Esophagus mucosa (tissue), 1 donor: ENCODE measurements at places on chromosomes 6 and 20.

- no peak for ATAC-seq
Measured at GRCh38 chr6:131954059-131954774, 3.0 kb upstream of the CCN2 start.

DNA sequence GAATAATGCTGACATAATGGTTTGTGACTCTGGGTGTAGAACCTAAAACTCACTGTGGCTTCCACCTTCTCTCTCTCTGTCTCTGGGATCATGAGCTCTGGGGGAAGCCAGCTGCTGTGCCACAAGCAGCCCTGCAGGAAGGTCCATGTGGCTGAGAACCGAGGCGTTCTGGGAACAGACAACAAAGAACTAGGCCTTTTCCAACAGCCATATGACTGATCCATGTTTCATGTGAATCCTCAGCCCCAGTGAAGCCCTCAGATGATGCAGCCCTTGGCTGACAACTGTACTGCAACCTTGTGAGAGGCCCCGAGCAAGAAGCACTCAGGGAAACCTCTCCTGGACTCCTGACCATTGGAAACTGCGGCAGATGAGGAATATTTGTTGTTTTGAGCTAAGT, 56.6 kb downstream of the HLA-G start:
- no peak for ATAC-seq

DNA sequence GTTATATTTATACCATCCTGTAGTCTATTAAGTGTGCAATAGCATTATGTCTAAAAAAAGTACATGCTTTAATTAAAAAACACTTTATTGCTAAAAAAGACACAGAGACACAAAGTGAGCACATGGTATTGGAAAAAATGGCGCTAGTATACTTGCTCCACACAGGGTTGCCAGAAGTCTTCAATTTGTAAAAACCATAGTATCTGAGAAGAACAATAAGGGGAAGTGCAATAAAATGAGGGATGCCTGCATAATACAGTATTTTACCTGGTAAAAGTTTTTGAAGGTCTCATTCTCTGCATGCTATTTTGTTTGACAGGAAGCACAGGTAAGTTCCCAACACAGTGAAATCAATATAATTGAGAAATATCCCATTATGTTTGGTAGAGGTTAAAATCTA, 1.6 kb downstream of the NOX3 start:
- no peak for ATAC-seq

- no peak for ATAC-seq
Measured at GRCh38 chr6:138485586-138486248, 13.6 kb downstream of the NHSL1 start.

DNA sequence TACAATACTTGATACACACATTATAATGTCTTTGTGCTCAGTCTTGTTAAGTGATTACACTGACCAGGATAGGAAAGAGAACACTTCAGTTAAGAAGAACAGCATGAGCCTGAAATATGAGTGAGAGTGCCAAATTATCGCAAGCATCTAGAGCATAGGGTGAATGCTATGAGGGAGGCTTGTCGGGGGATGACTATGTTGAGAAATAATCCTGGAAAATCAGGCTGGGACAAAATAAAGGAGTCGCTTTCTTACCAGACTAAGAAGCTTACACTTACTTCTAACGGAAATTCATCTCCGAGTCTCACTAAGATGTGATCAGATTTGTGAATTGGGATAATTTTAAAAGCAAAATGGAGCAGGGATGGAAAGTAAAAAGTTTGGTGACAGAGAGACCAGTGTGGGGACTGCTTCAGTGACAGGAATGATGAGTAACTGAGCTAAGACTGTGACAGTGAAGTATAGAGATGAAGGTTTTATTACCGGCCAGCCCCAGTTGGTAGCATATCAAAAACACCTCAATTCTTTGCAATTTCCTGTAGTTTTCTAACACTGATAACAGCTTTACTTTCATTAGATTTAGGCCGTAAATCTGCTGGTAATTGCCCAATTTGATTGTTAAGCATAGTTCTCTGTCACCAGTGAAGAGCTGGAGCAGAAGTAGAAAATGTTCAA, 48.4 kb upstream of the DEFB112 start:
- no peak for ATAC-seq

DNA sequence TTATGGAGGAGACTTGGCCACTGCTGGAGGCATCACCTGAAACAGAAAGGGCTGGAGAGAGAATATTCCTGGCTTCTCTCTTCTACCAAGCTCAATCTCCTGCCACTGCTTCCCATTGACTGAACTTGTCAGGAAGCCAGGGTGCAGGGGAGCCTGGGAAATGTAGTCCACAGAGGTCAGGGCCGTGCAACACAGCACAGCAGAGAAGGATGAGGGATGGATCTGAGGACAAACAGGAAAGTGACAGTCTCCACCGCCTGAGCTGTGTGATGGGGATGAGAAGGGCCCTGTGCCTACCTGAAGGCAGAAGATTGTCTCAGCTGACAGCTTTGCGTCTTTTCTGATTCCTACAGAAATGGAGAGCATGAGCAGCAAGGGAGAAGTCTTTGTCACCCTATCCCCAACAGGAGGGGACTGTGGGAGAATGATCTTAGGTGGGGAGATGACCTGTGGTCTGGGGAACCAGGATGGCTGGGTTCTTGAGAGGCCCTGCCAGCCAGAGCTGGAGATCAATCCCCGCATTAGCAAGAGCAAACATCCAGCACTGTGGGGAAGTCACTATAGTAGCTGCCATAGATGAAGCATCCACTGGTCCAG, 114.2 kb downstream of the SNX5 start:
- peak; percentile 23 for ATAC-seq

GRCh38 chr6:162345051-162345511, 382.5 kb downstream of the PRKN start:
- no peak for ATAC-seq

- peak; percentile 73 for ATAC-seq
Measured at GRCh38 chr6:168985705-168986104, 267.9 kb downstream of the THBS2 start.

GRCh38 chr20:21286775-21287174, 16.4 kb upstream of the XRN2 start:
- no peak for ATAC-seq

DNA sequence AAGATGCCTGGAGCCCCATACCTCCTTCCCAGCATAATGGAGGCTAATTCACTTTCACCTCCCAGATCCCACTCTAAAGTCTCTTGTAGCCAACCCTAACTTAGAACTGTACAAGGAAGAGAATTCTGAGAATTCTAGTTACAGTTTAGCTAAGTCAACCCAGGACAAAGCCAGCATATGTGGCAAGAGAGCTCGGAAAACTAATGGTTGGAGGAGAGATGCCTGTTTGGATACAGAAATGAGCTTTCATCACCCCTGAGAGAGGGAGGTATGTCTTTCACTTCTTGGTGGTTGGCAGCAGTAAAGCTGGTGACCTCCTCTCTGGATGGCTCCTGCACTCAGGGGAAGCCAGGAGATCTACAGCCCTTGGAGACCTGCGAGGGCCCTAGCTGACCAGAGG, 252.6 kb upstream of the SUPT3H start:
- no peak for ATAC-seq

DNA sequence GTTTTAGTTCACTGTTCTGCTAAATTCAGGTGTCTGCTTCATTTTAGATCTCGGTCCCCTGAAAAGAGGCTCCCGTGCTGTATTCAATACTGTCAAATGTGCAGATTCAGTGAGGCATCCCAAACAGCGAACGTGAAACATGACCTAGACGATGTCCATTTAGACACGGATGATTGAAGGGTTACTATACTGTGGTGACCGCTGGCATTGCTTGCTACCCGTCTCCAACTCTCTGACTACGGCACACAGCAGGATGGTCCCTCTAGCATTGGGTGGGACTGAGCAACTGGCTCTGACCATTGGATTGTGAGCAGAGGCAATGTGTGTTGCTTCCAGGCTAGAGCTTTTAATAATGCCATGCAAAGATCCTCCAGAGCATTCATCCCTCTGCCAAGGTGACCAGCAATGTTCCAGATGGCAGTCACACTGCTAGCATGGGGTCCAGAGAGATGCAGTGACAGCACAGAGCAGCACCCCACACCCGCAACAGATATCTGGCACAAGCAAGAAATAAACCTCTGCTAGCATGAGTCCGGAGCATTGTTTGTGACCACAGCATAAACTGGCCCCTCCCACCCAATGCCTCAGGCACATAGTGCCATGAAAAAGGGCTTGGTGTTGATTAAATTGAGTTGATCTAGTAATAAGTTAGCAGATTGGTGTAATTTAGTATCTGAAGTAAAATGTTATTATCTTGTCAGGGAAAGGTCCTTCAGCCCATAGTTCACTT, 9.0 kb downstream of the METTL24 start:
- ATAC-seq = no peak

- no peak for ATAC-seq
Measured at GRCh38 chr20:8545212-8545611, 413.1 kb downstream of the PLCB1 start.

GRCh38 chr6:44696686-44697085, 309.2 kb downstream of the CDC5L start:
- no peak for ATAC-seq

DNA sequence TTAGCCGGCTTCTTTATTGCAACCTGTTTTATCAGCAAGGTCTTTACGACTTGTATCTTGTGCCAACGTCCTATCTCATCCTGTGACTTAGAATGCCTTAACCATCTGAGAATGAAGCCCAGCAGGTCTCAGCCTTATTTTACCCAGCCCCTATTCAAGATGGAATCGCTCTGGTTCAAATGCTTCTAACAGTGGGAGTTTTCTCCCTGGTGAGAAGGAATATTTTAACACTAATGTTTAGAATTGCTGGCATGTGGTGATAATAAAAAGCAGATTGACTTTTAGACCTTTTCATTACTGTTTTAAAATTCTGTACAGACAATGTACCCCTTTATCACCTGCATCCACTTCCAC, 9.9 kb upstream of the KCNK15 start:
- no peak for ATAC-seq

DNA sequence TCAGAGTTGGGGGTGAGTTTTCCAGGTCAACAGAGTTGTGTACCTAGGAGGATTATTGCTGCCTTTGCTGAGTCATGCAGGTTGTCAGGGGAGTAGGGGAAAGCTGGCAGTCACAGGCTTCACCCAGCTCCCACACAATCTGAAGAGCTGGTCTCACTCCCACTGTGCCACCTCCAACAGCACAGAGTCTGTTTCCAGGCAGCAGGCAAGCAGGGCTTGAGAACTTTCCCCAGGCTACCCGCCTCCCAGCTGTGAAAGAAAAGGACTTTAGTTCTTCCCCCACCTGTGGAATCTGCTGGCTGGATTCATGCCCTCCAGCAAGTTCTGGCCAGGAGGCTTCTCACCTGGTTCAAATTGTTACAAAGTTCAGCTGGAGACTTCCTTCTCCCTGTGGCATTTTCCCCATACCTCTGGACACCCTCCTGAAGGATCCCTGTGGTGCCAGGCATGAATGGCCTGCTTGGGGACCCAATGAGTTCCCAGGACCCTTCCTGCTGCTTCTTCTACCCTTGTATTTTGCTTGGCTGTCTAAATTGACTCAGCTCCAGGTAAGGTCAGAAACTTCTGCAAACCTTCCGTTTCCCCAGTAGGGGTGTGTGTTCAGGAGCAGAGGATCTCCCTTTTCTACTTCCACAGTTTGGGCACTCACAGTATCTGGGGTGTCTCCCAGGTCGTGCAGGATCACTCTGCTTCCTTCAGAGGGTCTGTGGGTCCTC, 378.1 kb upstream of the MAN1A1 start:
- ATAC-seq = no peak

GRCh38 chr6:32947552-32948465, 5.1 kb downstream of the HLA-DMA start:
- peak; percentile 20 for ATAC-seq

DNA sequence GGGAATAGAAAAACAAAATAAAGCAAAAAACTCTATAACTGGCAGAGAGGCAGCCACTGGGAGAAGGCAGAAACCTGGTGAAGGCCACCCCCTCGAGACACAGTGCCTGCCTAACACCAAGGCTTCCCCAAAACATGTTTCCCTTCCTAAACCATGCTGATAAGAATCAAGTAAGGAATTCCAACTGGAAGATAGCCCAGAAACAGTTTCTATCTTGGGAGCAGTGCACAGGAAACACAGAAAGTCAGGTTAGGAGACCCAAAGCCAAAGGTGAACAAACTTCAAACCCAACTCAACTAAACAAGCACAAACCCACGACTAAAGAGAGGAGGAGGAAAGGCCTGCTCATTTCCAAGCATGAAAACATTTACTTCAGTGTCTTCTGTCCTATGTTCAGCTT, 433.7 kb upstream of the RGS17 start:
- no peak for ATAC-seq

DNA sequence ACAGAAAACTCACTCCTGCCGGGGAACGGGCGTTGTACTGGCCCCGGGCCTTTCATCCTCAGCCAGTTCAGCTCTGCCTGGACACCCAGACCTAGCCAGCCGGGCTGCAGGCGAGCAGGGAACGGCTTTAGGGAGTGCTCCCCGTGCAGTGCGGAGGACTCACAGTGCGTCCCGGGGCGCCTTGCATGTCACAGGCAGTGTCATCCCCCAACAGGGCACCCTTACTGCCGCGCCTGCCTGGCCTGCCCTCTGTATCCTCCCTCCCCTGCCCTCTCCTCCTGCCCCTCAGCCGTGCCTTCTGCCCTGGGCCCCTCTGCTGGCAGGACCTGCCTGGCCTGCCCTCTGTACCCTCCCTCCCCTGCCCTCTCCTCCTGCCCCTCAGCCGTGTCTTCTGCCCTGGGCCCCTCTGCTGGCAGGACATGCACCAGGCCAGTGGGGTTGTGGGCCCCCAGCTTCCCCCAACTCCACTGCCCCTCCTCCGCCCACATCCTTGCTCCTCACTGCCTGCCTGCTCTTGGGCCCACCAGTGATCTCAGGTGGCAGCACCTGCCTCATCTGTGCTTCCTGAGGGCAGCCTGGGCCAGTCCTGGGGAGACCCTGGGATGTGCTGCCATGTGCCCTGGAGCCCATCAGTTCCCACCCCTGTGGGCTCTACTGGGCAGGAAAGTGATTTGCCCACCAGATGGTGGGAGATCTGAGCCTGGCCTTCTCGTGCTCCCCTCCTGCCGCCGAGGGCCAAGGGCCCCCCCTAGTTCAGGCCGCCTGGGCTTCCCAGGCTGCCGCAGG, 43.0 kb downstream of the PYGB start:
- no peak for ATAC-seq

DNA sequence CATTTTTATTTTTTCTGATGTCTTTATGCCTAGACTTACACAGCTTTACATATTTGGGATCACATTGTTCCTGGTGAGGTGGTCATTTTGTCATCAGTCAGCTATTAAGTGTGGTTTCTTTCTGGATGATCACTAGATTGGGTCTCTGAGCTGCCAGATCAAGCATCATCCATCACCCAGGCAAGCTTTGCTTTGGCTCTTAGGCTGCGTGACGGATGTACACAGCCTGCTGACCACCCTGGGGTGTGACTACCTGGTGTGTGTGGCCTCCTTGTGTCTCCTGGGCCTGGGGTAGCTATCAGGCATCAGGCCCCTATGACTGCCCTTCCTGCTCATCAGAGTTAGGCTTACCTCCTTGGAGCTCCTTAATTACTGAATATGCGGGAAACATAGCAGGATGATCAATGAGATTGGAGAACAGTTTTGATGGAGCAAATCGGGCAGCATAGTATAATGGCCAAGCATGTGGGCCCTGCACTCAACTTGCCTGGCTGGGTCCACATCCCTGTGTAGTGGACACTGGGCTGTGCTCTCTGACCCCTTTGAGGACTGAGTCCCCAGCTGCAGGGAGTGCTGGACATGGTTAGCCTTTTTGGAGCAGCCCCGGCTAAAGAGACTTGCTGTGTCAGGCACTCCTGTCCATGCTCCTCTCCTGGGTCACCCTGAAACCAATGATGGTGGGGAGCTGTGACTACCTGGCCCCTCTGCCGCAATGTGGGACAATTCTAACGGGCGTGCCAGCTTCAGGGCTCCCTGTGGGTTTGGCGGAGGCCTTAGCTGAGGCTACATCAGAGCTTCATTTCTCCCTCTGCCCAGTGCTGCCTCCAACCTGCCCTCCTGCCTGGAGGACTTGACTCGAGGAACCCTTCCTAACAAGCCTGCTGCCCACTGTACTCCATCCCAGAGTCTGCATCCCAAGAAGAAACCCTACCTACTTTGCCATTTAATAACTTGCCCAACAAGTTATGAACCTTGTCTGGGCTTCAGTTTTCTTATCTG, 8.2 kb downstream of the DAAM2 start:
- ATAC-seq = no peak
